CD8-positive, alpha-beta T cell (primary cell): ENCODE measurements at places on chromosomes 2 and 18. TPM values are rescaled to one million over a fixed set of nuclear protein-coding genes. Genes with fewer than 3 reads are reported as not detected.

DNA sequence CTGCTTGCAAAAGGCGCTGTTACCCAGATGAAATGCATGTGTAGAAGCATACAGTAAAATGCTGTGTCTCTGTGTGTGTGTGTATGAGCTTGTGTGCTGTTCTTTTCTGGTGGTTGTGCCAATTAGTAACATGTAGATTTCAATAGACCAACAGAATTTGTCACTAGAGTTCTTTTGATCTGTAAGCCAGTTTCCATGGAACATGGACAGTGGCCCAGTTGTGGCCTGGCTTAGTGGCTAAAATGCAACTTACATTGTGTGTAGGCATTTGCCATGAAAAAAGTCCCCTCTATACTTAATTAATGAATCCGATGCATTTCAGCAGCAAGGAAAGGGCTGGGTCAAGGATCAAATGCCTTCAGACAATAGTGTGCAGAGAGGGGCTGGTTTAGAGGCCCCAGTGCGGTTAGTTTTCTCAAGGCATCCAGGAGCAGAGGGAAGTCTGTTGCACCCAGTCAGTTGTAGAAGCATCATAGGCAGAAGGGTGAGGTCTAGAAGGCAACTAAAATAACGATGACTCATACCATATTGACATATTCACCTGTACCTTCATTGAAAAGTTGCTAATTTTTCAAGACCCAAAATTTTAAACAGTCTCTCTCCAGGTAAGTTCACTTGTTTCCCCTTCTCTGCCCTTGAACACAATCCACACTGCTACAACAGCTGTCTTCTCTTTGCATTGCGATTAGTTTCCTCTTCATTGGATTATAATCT is 366.9 kb upstream of the SPRED2 start:
- DNase-seq = no peak

DNA sequence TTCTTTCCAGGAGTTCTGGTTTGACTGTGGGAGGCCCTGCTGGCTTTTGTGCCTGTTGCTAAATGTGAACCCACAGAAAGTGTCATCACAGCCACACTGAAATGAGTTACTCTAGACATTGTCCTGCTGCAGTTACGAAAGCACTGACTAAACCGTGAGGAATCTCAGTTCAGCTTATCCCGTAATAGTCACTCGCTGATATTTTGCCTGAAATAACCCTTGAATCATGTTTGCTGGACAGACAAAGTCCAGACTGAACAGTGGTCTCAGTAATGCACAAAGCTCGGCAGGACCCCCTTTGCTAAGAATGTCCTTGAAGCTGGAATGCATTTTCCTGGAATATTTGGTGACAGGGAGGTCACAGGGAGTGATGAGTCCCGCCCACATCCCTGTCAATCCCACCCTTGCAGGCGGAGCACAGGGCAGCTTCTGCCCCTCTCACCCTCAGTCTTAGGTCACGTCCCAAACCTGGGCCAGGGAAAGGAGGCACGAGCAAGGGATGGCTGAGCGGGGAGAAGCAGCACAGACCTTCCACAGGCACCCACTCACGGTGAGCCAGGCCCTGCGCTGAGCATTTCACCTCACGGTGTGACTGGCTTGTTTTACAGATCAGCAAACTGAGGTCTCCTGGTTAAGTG is 53.4 kb downstream of the ADI1 start:
- no peak for DNase-seq

DNA sequence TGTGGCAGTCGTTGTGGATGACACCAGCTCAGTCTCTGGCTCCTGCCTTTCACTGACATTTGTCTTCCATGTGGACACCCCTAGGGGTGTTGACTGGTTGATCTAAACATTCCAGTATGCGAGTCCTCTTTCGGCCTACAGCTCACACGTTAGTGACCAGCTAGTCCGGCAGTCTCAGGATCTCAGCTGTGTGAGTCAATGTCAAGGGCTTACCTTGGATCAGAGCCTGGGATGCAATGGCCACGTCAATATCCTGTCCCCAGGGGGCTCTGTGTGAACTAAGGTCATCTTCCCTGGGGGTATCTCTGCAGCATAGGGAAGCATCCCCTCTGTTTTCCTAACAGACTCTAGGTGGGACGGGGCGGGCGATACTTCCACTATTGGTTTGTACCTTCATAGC is 35.1 kb upstream of the YWHAQ start:
- no peak for DNase-seq

GRCh38 chr2:88100489-88100858 is 27.4 kb downstream of the FABP1 start:
- DNase-seq = no peak

GRCh38 chr2:196431957-196432356 is 207.6 kb upstream of the CCDC150 start:
- DNase-seq = no peak

DNA sequence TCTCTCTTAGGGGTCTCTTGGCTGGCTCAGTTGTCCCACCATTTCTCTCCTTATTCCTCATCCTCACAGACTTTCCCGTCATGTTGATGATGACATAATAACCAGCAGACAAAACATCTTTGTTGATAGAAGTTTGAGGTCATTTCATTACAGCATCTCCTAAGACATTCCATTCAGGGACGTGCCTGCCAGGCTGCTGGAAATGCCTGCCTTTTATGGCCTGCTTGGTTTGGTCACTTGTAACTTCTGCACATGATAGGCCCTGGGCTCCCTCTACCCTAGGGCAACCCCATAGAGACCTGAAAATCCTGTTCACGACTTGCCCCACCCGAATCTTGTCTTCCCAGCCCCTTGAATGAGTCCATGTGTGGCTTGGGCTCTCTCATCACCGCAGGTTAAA is 81.7 kb downstream of the SDC1 start:
- no peak for DNase-seq

DNA sequence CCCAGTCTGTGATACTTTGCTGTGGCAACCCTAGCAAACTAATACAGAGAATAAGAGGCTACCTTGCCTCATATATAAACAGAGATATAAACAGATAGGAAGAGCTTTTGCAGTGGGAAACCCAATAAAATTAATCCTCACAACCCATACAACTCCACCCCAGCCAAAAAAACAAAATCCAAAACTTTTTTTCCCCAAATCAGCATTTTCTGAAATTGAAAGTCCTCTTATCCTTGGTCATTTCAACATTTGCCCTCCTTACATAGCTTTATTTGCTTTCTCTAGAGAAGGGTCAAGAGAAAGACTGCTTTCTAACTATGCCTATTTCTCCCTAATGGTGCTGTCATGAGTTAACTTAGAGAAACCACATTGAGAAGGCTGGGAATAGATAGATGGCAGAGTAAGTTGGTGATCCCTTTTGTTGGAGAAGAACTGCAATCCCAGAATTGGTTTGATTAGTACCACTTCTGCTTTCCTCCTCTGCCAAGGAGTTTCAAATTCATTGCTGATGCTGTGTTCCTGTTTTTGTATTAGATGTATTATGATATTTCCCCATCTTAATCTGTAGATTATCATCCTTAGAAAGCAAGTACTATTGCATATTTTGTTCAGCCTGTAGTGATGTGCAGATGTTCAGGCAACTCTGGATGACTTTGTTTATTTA is 76.5 kb upstream of the B3GNT2 start:
- DNase-seq = no peak

GRCh38 chr2:241858206-241859016 is at the start of gene PDCD1:
Gene PDCD1, minus strand, starts transcription at chr2:241858894. Its CDS starts 56 bp downstream, at chr2:241858838.
- peak; percentile 73 for DNase-seq

DNA sequence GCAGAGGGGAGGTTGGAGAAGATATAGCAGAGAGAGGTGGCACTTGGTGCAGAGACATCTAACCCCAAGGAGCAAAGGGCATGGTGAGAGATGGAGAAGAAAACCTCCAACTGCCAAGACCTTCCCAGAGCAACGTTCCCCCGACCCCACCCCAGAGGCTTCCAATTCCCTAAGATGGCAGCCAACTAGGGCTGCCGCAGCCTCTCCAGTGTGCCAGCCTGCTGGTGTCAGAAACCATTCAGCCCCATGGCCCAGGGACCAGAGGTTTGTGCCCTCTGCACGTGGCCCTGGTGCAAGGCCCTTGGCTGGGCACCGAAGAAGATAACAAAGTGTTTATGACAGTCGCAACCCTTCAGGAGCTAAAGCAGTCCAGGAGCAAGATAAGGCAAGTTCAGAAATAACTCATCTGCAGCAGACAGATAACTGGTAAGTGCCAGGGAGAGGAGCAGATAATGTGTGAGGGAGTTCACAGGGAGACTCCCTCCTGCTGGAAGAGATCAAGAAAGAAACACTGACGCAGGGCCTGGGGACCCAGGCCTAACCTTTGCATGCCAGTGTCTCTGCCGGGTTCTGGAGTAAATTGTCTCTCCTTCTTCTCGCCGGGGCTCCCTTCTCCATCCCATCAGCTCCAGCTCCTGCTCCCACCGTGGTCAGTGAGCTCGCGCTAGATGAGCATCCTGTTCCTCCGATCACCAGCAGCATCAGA is 66.1 kb upstream of the ID2 start:
- DNase-seq = no peak

- no peak for DNase-seq
Measured at GRCh38 chr18:79581911-79582310, 97.7 kb upstream of the CTDP1 start.

DNA sequence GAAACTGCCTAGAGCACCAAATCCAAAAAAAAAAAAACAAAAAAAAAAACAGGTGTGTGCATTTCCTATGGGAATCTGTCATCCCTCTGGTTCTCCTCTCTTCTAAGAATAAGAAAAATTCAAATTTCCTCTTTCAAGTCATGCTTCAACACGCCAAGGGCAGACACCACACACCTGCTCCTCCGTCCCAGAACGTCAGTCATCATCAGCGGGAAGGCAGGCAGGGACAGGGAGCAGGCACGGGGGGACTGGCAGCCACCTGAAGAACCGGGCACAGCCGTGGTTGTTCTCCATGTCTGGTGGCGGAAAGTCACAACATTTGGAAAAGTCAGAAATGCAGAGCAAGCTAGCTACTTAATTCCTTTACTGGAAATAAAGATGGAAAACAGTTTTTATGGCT is 214.8 kb downstream of the IKZF2 start:
- DNase-seq = no peak

MAL gene
- 49.8 TPM for total RNA-seq

MROH2A gene
- total RNA-seq = not detected

RBBP8 gene
- total RNA-seq = 5.1 TPM

CCDC178 gene
- total RNA-seq = not detected

GCKR gene
- total RNA-seq = not detected

CPLX4 gene
- total RNA-seq = not detected

RIF1 gene
- total RNA-seq = 51.6 TPM

IFIH1 gene
- total RNA-seq = 30.8 TPM
